ENCODE measurements at places on chromosomes 1 and 21.

DNA sequence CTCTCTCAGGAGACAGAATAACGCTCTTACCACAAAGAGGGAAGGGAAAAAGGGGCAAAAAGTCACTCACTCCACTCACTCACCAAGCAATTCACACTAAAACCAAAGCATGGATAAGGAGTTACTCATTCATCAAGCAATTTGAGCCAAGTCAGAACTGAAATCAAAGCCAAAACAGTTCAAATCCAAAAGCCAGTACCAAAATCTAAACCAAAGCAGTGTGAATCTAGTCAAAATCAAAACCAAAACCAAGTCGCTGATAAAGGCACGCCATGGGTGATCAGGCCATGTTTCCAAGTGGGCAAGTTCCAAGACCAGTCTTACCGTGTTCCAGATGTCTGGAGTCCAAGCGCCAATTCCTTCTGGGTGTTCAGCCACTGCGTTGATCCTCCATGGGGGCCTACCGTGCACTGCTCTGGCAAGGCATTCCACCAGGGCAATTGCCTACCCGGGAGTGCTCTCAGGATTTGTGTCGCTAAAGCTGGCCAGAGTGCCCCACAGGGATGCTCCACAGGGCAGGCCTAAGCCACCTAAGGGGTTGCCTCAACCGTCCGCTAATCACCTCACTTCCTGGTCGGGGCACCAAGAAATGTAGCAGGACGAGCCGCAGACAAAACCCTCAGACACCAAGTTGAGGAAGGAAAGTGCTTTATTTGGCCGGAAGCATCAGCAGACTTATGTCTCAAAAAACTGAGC lies 142.3 kb downstream of the TRIM33 start:
- no peak for DNase-seq

DNA sequence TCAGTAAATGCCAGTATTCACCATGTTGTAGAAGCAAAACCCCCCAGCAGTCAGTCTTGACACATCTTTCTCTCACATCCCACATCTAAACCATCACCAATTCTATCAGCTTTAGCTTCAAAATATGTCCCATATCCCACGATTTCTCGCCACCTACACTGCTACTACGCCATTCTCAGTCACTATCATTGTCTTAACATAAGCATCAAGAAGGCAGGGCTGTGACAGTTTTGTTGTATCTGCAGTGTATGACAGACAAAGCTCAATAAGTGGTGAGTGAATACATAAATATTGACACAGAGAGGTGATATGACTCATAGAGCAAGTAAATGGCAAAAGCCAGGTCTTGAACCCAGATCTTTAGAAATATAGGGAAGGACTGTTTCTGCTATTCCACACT lies 59.9 kb downstream of the JAK1 start:
- DNase-seq, result no peak

- DNase-seq, result no peak
Observed at GRCh38 chr1:232921381-232921780, 29.0 kb upstream of the NTPCR start.

DNA sequence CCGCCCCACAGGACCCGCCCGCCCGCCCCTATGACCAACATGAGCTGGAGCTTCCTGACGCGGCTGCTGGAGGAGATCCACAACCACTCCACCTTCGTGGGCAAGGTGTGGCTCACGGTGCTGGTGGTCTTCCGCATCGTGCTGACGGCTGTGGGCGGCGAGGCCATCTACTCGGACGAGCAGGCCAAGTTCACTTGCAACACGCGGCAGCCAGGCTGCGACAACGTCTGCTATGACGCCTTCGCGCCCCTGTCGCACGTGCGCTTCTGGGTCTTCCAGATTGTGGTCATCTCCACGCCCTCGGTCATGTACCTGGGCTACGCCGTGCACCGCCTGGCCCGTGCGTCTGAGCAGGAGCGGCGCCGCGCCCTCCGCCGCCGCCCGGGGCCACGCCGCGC lies 7.9 kb upstream of the IBA57 start:
- DNase-seq, result no peak

GRCh38 chr1:41844255-41844654 lies 74.5 kb downstream of the HIVEP3 start:
- no peak for DNase-seq

Measured in GM12892 (cell line).